ENCODE measurements at places on chromosomes 6 and 20. TPM values are rescaled to one million over a fixed set of nuclear protein-coding genes. Genes with fewer than 3 reads are reported as not detected.

DNA sequence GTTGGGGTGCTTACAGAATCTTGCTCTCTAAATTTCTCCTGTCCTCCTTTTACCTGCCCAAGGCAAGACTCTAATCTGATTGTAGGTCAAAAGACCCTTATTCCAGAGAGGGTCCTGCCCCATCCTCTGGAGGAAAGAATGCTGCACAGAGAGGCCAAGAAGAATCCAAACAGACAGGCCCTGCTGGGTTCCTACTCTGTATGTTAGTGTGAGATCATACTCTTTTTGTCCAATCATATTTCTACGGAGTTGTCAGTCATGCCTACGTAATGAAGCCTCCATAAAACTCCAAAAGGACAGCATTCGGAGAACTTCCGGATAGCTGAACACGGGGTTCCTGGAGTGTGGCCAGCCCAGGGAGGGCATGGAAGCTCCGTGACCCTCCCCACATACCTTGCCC lies 50.5 kb downstream of the VEGFA start:
- no peak for DNase-seq

KIAA0408 gene
- 2.7 TPM for total RNA-seq

DNA sequence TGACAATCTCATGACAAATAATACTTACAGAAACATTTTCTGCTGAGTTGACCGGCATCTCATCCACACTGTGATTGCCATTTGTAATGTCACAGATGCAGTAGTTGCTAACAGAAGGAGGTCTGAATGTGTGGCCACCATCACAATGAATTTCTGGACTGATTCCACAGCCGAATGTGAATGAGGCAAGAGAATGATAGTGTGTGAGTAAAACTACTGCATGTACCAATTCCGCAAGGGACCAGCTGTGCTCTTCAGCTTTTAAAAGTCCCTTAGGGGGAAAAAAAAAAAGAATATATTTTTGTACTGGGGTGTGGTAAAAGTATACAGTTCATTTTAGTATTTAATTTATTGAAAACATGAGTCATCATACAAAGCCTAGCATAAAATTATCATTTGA lies 96.2 kb downstream of the SESN1 start:
- no peak for DNase-seq

DNA sequence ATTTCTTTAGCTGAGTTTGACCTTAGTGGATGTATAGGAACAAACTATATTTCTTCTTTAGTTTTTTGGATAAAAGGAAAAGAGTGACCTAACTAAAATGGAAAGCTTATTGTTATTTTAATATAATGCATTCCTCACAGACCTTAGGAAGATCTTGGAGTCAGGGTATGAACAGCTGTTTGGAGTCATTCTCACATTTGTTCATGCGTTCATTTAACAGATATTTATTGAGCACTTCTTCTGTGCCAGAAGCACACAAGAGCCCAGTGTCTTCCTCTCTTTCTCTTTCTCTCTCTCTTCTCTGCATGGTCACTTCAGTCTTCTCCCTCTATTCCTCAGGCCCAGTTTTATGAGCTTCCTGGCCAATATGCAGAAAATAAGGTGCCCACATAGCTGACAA lies 744.0 kb upstream of the MAP3K7 start:
- DNase-seq: no peak

ZNF165 gene
- 0.19 TPM for total RNA-seq

DEFB124 gene
- total RNA-seq: 1.7 TPM

SNAI1 gene
- 19.1 TPM for total RNA-seq

GRCh38 chr20:62950741-62951140 lies 1.8 kb upstream of the SLC17A9 start:
- DNase-seq: no peak

PSMB8 gene
- 46.4 TPM for total RNA-seq
